Adipocyte (in vitro differentiated cells): ENCODE measurements at places on chromosomes 7 and 10.

DNA sequence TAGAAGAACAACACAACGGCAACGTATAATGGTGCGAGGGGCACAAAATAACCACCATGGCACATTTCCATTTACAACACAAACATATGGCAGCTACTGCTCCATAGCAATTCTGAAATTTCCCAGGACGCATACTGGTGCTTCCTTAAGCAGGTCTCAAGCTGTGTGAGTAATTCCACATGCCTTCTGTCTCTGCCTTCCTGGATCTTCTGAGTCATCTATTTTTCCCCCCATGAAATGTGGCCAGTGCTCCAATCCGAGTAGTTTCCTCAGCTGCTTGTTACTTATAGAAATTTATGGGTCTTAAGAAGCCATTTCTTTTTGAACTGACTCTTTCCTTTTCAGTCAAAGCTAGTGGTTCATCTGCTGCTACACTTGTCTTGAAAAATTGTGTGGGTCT lies 256.6 kb upstream of the KLF6 start:
- no peak for DNase-seq

DNA sequence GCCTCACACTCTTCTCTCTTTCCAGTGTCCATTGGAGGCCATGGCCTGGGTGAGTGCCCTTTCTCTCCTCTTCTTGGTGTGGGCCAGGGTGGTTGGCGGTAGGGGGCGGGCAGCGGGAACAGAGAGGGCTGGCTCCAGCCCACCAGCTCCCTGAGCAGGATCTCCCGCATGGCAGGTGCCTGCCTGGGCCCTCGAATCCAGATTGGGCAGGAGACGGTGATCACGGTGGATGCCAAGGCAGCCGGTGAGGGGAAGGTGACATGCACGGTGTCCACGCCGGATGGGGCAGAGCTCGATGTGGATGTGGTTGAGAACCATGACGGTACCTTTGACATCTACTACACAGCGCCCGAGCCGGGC lies 13.5 kb upstream of the ATP6V1F start:
- no peak for DNase-seq

- no peak for DNase-seq
Measured at GRCh38 chr7:27825891-27826290, 85.9 kb downstream of the TAX1BP1 start.

DNA sequence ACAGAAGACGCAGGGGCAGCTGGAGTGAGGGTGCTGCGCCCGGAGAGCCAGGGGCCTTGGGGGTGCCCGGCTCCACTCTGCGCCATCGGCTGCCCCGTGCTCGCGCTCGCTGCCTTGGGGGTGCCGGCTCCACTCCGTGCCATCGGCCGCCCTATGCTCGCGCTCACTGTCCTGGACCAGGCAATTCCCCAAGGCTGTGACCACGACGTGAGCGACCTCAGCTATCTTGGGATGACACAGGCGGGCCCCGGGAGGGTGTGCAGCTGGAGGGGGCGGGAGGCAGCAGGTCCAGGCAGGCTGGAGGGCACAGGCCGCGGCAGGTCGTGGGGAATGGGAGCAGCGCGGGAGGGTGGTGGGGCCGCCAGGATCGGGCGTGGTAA lies 29.7 kb downstream of the CYP2W1 start:
- no peak for DNase-seq

GRCh38 chr10:119637631-119638030 lies 13.5 kb upstream of the BAG3 start:
- no peak for DNase-seq

GRCh38 chr10:69209787-69210484 lies 10.2 kb upstream of the HKDC1 start:
- DNase-seq, result no peak

DNA sequence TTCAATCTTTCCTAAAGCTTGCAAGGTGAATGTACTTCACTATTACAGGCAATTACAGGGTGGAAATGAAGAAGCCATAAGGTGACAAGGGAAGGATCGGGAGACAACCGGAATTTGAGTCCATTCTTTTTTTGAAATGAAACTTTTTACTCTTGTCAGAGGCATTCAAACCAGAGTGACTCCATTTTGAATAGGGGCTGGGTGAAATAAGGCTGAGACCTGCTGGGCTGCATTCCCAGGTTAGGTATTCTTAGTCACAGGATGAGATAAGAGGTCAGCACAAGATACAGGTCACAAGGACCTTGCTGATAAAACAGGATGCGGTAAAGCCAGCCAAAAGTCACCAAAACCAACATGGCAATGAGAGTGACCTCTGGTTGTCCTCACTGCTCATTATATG lies 363.3 kb downstream of the TYW1 start:
- no peak for DNase-seq

DNA sequence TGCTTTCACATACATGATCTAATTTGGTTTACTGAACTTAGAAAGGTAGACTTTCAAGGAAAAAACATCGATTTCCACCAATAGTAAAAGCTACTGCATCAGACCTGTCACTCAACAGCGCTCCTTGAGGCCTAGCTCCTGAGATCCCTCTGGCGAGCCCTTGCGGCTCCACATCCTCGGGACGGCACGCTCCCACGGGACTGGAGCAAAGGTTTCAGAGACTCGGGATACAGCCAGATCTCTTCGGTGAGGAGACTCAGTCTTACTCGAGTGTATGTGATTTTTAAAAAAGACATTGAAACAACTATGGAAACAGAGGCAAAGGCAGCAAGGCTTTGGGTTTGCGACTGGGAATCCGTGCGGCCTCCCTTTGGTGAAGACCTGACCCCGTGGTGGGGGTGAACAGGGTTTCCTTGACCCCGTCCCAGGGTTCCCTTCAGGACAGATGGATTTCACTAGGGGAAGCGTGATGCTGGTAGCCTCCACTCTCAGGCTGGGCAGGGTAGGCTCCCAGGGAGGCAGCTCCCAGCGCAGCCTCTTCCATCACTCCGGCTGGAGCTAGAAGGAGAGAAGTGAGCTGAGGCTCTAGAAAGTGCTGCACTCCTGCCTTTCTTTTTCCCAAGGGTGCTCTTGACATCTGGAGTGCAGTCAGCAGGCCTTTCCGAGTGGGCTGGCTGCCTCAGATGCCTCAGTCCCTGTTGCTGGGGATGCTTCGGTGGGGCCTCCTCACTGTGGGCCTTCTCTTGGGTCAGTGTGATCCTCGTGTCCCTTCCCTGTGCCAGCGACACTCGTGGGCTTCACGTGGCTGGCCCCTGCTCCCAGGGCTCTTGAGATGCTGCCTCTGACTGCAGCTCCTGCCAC lies 5.8 kb upstream of the ATP6V0E2 start:
- DNase-seq, result no peak

- no peak for DNase-seq
Measured at GRCh38 chr7:88092676-88092999, 127.2 kb downstream of the SRI start.

DNA sequence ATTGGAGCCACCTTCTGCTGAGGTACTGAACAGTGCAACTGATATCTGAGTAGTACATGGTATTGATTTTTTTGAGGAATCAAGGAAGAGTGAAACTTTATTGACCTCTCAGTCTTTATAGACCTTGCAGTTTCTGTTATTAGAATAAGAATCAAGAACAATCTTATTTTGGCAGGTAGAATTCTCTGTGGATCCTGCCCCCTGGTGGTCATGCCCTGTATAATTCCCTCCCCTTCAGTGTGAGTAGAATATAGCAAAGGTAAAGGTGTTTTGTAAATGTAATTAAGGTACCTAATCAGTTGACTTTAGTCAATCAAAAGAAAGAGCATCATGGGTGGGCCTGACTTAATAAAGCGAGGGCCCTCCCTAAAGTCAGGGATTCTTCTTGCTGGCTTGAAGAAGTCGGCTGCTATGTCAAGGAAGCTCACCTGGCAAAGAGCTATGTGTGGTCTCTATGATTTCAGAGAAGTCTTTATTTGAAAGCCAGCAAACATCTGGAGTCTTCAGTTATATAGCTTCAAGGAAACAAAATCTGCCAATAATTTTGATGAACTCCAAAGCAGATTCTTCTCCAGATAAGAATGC lies 142.8 kb downstream of the LSM5 start:
- peak; percentile 30 for DNase-seq

GRCh38 chr10:131020775-131021174 lies 290.7 kb downstream of the TCERG1L start:
- DNase-seq, result no peak

DNA sequence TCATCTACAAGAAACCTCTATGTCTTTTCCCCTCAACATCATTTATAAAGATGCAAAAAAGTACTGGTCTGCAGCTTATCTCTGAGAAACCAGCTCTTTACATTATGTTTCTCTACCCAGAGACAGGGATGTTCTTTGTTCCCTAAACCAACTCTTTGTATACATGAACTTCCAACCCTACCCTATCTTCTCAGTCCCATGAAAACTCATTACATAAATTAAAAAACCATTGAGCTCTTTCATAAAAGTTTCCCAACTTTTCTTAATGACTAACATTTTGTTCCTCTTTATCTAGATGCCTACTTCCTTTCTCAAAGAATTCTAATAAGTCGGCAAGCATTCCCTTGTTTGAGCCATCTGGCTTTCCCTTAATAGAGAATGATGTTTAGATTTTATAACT lies 192.8 kb upstream of the AGK start:
- DNase-seq, result no peak

DNA sequence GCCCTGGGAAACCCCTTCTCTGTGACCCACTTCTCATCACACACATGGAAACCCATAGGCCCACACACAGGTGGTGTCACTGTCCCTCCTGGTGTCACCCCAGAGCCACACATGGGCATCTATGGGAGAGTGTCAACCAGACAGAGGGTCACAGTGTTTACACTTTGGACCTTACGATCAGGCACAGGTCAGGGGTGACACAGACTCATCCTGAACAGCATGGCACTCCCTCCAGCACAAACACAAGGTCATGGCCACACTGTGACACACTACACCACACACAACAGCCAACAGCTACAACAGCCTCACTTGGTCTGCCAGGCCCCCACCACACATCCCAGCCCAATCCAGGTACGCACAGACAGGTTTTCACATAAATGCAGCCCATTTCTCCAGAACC lies 6.2 kb downstream of the TLX1 start:
- DNase-seq, result no peak

DNA sequence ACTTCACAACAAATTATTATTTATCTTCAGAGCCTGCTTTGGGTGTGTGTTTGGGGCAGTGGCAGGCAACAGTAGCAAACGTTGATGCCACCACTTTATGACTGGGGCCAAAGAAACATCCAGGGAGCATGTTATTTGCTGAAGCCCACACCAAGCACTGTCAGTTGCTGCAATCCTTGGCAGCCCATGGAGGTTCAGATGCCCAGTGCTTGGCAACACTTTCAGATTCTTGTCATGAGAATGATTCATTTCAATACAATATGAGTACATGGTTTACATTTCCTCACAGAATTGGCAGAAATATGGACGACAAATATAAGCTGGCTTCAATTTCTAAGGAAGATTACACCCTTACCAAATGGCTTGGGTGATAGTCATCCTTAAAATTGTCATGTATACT lies 46.5 kb upstream of the GLI3 start:
- DNase-seq, result peak; percentile 80

DNA sequence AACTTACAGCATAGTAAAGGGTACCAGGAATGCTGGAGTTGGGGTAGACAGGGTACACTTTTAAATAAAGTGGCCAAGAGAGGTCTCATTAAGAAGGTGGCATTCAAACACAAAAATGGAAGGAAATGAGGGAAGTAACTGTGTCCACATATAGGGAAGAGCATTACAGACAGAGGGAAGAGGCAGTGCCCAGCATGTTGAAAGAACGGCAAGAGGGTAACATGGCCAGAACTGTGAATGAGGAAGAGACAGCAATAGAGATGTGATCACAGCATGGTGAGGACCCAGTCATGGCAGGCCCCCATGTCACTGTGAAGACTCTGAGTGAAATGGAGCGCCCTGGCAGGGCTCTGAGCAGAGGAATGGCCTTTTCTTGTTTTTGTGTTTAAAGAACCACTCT lies 35.1 kb upstream of the ZNRF2 start:
- DNase-seq, result no peak

GRCh38 chr7:23184709-23185359 lies 3.0 kb downstream of the NUP42 start:
- DNase-seq, result peak; percentile 86

DNA sequence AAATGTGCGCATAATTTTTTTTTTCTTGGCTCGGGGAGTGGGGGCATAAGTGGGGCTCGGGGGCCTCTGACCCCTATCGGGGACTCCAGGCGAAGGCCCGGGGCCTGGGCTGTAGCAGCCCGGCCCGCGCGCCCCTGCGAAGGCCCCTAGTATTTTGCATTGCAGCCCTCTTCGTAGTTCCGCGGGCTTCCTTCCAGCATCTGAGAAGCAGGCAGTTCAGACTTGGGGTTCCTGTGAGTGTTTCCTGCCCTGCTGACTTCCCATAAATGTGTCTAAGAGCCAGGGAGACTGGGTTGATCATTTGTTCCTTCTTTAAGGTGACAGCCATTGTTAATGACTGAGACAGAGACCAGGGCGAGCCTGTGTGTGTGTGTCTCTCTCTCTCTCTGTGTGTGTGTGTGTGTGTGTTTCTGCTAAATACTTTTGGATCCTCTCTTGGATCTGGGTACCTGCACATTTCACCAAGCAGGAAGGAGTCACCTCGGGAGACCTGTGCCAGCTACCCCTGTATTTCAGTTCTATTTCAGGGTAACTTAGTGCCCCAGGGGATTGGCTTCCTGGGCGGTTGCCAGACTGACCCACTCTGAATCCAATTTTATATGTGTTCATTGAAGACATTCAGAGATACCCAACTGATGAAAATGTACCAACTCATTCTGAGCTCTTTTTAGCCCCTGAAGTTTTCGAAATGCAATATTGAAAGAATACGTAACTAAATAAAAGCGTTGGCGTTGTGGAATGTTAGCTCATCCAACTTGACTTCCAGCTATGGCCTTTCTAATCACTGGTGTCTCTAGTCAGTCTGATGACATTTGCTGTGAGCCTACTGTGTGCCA lies 805 bp downstream of the MSRB2 start:
- peak; percentile 80 for DNase-seq

DNA sequence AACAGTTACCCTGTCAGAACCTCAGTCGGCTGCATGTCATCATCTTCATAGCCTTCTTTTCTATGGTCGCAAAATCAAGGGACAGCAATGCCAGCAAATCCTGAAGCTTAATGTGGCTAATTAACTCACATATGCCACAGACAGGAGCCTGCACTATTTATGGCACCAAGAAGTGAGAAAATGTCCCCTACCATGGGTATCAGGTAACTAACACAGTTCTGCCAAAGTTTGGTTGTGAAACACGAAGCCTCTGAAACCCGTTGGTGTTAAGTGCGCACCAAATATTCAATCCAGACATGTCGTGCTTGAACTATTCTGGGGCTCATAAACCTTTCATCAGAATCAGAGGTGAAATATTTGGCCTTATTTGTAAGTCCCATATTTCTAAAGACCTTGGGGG lies 63.3 kb downstream of the EVX1 start:
- DNase-seq, result no peak

DNA sequence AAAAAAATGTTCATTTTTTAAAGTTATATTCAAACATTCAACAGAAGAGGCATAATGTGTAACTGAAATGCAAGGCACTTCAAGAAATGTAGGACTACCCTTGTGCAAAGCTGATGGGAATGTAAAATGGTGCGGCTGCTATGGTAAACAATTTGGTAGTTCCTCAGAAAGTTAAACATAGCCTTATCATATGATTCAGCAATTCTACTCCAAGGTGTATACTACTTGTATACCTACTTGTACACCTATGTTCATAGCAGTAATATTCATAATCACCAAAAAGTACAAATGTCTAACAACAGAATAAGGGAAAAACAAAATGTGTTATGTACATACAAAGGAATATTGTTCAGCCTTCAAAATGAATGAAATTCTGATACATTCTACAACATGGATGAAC lies 37.3 kb downstream of the TET1 start:
- DNase-seq, result no peak

GRCh38 chr7:104296266-104296665 lies 32.1 kb upstream of the LHFPL3 start:
- DNase-seq, result no peak

- no peak for DNase-seq
Measured at GRCh38 chr10:24494236-24494635, 229.5 kb downstream of the ARHGAP21 start.

GRCh38 chr10:15180736-15181135 lies 12.2 kb upstream of the NMT2 start:
- DNase-seq, result peak; percentile 43
